ENCODE measurements at places on chromosomes 11 and 22.

GRCh38 chr11:128734103-128734831, 40.4 kb downstream of the FLI1 start:
- peak; percentile 64 for DNase-seq

- DNase-seq: no peak
Observed at GRCh38 chr11:70358753-70359152, 39.6 kb upstream of the CTTN start.

DNA sequence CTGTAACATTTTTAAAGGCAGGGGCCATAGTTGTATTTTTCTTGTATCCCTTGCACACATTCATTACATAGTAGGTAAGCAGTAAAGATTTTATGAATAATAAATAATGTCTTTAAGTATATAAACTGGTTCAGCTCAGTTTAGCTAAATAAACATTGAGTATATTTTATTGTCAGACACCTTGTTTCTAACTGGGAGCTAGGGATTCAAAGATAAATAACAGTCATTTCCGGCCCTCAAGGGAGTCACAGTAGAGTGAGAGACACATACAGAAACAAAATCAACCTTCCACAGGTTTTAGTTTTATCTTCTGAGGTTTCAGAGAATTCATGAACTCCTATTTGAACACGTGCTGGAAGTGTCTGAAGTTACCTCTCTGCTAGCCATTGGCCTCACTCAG, 760.2 kb downstream of the DLG2 start:
- DNase-seq: no peak

GRCh38 chr11:7533199-7534041, 19.6 kb downstream of the PPFIBP2 start:
- no peak for DNase-seq

DNA sequence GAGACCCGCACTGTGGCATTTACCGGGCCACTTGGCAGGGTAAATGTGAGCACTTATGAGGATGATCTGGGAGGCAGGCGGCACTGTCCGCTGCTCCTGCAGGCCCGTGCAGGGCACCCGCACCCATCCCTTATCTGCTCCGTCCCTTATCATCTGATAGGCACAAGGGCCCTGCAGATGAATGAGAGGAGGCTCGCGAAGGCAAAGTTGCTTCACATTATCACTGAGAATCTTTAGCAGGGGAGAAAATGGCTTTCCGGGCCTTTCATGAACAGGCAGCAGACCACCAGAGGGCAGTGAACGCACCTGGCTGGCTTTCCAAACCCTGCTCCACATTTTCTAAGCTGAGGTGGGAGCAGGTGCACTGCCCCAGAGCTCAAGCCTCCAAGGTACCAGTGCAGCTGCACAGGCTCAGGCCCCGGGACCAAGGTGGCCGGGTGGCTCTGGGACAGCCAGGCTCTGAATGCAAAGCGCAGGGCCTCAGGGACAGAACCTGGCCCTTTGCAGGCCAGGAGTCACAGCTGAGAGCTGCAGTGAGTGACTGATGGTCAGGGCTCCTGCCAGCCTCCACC, 165.6 kb downstream of the SHANK2 start:
- peak; percentile 56 for DNase-seq

DNA sequence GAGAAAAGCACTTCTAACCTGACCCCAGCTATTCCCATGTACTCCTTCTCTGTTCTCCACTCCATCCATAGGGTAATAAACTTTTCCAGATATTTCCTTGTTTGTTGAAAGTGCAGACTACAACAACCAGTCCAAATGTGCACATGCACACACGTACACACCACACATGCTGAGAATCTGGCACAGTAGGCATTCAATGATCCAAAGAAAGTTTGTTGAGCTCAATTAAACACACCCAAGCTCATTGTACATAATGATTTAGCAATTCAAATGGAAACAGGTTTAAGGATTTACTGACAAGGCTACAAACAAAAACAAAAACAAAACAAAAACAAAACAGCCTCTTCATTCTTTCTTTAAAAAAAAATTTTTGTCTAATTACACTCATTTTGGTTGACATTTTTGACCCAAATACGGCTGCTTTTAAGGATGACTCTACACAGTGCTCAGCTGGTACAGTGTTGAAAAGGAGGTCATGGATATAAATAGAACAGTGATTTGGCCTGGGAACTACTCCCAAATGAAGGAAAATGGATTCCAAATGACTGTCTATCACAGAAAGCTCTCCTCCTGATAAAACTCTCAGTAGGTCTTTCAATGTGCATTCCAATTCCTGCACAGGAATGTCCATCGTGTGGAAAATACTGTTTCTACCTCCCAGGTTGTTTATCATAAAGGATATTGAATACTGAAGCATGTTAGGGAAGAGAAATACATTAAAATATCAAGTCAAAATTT, 232.2 kb downstream of the GUCY1A2 start:
- no peak for DNase-seq

GRCh38 chr11:5581014-5581413, 337 bp downstream of the OR52B6 start:
- DNase-seq: no peak

DNA sequence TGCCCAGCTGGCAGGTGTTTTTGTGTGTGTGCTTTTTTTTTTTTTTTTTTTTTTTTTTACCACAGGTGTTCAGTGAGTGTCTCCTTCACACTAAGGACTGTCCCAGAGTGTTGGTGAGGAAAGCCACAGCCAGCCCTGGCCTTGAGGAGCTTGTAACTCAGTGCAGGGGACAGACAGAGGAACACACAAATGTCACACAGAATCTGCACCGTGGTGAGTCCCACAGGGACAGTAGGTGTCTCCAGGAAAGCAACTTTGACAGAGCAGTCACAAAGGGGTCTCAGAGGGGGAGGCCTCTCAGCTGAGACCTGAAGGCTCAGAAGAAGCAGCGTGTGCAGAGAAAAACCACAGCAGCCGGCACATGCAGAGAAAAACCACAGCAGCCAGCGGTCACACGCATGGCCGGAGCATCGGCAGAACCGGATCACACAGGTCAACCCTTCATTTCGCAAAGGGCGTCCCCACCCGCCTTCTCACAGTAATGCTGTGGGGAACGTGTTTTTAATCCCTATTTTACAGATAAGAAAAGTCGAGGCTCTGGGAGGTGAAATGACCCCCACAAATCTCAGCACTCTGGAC, 101.7 kb upstream of the PRR5 start:
- peak; percentile 9 for DNase-seq

DNA sequence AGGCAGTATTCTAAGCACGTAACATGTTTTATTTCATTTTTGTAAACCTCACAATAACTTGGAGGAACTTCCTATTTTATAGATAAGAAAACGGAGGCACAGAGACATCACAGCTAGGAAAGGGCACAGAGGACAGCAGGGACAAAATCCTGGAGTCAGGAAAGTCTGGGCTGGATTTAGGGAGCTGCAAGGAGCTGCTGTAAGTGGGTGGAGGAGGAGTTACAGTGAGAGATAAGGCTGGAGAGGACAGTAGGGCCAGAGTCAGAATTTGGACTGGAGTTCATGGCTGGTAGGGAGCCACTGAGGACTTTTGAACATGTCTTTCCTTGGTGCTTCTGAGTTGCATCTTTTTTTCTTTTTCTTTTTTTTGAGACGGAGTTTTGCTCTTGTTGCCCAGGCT, 32.2 kb upstream of the PTPRJ start:
- DNase-seq: no peak

GRCh38 chr11:119345685-119346084, 820 bp downstream of the MFRP start:
- DNase-seq: no peak

GRCh38 chr11:70158201-70158600, 44.9 kb upstream of the FADD start:
- no peak for DNase-seq

- DNase-seq: no peak
Observed at GRCh38 chr11:135033540-135033939, 621.5 kb upstream of the B3GAT1 start.

DNA sequence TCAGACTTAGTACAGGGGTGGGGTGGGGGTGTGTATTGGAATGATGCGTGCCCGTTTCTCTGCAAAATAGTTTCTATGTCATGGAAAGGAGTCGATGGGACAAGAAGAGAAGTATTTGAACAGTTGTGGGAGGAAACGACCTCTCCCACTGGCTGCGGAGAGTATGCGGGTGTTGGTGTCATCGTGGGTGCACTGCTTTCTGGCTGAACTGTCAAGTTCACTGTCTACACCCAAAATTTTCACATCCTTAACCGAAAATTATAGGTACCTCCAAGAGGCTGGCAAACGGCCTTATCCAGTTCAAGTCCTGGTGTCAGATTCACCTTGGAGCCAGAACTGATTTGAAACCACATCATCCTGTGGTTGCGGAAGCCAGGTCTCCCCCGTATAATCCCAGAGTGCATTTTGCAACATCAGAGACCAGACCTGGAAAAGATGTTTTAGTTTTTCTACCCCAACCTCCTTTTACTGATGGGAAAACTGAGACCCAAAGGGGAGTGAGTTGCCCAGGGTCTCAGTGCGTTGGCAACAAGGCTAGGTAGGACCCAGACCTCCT, 497 bp upstream of the SSRP1 start:
- no peak for DNase-seq

- no peak for DNase-seq
Observed at GRCh38 chr11:96307776-96308140, 35.2 kb downstream of the MAML2 start.

GRCh38 chr11:19164230-19164855, 37.4 kb downstream of the CSRP3 start:
- DNase-seq: no peak

DNA sequence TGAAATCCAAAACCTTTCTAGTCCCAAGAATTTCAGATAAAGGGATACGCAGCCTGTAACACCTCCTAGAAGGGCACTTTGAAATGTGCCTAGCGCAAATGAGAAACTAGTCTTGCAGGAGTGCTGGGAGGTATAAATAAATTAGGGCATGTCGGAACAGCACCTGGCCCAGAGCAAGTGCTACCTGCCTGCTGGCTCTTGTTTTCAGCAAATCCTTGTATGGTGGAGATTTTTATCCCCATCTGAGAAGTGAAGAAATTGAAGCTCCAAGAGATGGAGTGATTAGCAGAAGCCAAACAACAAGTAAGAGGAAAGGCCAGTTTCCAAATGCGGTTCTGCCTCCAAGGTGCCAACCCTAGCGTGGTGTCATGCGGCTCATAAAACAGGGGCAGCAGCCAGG, 36.7 kb upstream of the TFIP11 start:
- no peak for DNase-seq

GRCh38 chr11:65486570-65487466, 12.0 kb upstream of the MALAT1 start:
- DNase-seq: no peak

GRCh38 chr11:22460181-22460580, 122.0 kb downstream of the SLC17A6 start:
- DNase-seq: no peak

DNA sequence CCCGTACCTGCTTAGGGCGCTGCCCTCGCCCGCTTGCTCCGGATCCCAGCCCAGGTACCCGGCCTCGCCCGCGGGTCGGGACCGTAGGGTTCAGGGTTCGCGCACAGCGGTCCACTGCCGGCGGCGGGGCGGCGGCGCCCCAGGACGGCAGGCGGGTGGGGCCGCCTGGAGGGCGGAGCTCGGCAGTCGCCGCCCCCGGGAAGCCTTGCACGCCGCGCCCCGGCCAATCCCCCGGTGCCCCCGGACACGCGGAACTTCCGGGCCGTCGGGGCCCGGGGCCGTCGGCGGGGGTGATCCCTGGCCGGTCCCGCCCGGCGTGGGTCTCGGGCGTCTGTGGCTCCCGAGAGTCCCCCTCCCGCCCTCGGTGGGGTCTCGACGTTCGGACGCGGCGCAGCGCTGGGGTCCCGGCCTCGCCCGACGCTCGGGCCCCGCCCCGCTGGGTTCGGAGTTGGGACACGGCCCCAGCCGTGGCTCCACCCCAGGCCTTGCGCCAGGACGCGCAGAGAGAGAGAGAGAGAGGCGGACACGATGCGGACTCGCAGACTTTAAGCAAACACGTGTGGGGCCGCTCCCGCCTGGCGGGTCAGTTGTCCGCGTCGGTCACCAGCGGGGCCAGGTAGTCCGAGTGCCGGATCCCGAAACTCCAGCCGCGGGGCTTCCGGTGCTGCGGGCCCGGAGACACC, at the start of gene TYMP:
TYMP (minus strand) TSS at position 116 of the 683 bp plus-strand sequence. CDS start 303 bp downstream, outside the sequence.
- DNase-seq: peak; percentile 78

GRCh38 chr11:36059660-36060059, 115.8 kb downstream of the LDLRAD3 start:
- no peak for DNase-seq

DNA sequence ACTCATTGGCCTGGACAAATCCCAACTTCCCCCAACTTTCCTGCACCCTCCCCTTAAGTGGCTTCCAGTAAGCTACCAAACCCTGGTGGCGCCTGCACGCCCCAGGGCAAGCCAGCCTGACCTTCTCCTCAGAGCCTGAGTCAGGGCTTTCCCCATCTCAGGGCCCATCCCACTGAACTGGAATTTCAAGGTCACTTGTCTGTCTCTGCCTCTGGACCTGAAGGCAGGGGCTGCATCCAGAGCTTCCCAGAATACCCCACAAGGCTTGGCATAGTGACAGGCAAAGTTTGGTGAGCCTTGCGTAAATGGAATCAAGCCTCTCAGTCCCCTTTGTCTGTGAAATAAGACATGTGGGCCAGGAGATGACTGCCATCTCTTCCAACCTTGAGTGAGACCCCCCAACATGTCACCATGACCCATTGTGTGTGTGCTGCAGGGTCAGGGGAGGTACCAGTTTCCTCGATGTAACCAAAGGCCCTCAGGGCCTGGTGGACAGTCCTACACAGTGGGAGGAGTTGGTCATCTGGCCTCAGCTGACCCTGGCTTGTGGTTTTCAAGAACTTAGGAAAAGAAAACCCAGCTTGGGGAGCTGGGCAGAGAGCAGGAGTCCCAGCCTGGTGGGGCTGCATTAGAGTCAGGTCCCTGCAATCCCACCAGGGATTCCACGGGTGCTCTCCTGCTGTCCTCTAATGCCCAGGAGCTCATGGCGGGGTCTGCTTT, 8.9 kb downstream of the ALX4 start:
- DNase-seq: no peak

- no peak for DNase-seq
Observed at GRCh38 chr22:50683994-50684371, 11.4 kb downstream of the SHANK3 start.

DNA sequence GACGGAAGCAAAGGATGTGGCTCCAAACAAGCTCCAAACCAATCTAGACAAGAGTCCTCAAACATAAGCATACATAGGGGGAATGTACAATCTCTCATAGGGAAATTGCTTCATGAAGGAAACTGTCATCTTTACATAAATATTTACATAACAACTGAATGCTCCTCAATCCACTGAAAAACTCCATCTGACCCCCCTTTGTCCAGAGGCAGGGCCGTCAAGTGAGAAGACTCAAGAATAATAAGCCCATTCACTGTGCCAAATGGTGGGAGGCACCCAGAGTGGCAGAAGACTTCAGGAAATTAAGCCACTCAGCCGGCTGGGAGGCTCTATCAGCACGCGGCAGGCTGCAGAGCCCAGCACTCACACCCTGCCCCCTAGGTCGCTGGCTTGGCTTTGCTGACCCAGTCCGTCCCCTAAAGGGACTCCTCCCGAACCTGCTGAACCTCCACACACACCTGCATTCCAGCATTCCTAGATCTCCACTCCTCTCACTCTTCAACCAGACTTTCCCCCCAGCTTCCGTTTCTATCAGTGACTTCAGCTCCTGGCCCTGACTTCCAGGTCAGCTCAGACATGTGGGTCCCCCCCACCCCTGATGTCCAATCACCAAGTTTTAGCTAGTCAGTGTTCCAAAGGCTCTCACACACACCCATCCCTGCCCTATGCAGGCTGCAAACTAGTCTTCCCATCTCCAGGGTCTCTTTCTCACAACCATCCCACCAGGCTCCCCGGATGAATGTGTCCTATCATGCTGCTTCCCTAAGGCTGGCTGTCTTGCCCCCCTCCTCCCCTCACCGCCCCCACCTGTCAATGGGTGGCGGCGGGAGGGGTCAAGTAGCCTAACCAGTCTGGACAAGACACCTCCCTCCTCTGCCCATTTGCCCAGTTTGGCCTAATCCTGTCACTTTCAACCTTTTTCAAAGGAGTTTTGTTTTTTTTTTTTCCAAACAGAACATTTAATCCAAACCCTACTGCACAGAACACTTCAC, 11.3 kb downstream of the VPS37C start:
- no peak for DNase-seq
